Stimulated activated CD4-positive, alpha-beta T cell treated with anti-CD3 and anti-CD28 coated beads, Interleukin-4, amount 100 ng/mL, for 24 hours (primary cell): ENCODE measurements at places on chromosomes 2 and 18.

GRCh38 chr2:224039770-224040440, 819 bp upstream of the SERPINE2 start:
- DNase-seq = no peak

GRCh38 chr2:157194097-157194688, 63.3 kb upstream of the GALNT5 start:
- peak; percentile 12 for DNase-seq

DNA sequence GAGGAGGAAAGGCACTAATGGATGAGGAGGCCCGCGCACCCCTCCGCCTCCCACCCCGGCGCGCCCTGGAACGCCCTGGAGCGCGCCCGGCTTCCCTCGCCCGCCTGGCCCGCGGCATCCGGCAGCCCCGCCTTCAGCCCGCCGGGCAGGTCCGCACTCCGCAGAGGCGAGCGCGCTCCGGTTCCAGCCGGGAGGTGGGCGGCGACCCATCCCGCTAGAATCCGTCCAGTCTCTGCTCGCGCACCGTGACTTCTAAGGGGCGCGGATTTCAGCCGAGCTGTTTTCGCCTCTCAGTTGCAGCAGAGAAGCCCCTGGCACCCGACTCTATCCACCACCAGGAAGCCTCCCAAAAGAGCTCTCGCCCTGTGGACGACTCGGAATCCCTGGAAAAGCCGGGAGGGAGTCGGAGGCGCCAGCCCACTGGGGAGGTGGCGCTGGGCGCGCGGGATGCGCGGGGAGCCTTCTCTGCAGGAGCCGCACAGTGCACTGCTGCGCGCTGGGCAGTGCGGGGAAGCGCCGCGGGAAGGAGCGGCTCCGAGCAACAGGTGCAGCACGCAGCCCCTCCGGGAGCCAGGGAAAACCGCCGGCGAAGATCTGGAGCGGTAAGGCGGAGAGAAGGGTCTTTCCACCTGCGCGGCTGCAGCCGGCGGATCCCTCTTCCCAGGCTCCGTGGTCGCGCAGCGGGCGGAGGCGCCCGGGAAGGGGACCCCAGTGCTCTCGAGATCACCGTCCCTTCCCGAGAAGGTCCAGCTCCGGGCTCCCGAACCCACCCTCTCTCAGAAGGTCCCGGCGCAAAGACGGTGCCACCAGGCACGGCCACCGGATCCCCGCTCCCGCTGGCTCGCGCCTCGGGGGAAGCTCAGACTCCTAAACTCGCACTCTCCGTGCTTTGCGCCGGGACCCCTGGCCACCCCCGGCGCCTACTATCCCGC, at the start of gene GALR1:
TSS of gene GALR1 (plus strand) at position 280 of the 932 bp plus-strand sequence. CDS start 701 bp downstream, outside the sequence.
- no peak for DNase-seq

- no peak for DNase-seq
These were observed 127.2 kb downstream of the FHOD3 start for GRCh38 chr18:36424741-36425142.

DNA sequence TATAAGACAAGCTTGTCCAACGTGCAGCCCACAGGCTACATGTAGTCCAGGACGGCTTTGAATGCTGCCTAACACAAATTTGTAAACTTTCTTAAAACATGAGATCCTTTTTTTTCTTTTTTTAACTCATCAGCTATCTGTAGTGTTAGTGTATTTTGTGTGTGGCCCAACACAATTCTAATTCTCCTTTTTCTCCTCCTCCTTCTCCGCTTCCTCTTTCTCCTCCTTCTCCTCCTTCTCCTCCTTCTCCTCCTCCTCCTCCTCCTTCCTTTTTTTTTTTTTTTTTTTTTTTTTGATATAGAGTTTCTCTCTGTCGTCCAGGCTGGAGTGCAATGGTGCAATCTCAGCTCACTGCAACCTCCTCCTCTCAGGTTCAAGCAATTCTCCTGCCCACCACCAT, 39.3 kb upstream of the GTF2A1L start:
- no peak for DNase-seq

- DNase-seq = no peak
These were observed 8.6 kb upstream of the TMEM214 start for GRCh38 chr2:27024188-27024587.

DNA sequence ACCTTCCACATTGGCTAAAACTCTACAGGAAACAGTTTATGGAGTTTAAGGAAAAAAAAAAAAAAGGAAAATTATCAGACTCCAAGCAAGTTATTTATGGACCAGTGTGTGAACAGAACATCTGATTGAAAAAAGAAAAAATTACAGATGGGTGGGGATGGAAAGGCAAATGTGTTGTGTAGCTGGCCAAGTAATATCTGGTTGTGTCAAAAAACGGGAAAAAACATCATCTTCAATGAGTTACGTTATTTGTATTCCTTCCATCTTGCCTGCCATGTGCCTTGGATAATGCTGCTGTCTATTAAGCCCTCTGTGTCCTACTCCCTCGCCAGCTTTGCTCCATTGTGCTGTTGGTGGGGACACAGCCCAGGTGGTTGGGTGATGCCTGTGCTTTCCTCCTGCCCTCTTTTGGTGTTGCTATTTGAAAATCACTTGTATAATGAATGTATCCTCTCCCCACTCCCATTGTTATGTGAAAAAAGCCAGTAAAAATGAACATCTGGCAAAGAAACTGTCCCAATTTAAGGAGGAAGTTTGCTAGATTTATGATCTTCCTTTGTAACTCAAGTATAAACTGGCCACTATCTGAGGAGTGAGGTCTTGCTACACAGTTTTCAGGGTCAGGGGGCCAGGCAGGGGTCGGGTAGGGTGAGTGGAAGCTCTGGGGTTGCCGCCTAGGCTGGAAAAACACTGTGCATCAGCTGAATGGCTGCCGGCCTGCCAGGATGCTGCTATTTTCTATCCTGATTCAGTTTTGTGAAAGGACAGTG, 155.9 kb downstream of the FMNL2 start:
- DNase-seq = no peak

GRCh38 chr2:16167451-16167861, 227.1 kb downstream of the MYCN start:
- no peak for DNase-seq

DNA sequence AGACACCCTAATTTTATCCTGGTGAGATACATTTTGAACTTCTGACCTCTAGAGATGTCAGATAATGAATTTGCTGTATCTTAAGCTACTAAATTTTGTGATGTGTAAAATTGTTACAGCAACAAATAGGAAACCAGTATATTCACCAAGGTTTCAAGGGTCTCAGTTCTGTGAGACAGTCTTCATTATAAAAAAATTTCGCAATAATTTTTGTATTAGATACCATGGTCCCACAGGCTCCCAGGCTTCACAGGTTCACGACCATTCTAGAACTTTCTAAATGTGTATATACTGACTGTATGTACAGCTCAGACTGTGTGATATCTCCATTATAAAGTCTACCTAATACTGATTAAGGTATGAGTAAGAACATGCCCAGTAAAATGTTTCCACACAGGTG, 181.4 kb downstream of the ZNF804A start:
- no peak for DNase-seq

GRCh38 chr2:213261715-213262114, 22.5 kb upstream of the SPAG16 start:
- no peak for DNase-seq

- peak; percentile 78 for DNase-seq
These were observed 213.6 kb downstream of the TNS1 start for GRCh38 chr2:217789003-217789735.

DNA sequence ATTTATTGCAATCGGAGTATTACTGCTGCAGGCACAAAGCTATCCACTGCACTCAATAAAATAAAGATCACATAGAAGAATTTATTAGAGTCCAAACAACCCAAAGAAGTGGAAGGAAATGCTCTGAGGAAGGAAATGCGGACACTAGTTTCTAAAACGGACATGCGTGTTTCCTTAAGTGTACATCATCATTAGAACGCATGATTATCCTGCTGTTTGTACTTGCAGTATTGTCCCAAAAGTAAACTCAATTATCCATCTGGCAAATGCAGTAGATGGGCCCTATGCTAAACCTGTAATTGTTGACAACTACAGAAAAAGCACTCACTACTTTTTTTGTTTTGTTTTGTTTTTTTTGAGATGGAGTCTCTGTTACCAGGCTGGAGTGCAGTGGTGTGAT, 53.6 kb downstream of the PDK1 start:
- no peak for DNase-seq

DNA sequence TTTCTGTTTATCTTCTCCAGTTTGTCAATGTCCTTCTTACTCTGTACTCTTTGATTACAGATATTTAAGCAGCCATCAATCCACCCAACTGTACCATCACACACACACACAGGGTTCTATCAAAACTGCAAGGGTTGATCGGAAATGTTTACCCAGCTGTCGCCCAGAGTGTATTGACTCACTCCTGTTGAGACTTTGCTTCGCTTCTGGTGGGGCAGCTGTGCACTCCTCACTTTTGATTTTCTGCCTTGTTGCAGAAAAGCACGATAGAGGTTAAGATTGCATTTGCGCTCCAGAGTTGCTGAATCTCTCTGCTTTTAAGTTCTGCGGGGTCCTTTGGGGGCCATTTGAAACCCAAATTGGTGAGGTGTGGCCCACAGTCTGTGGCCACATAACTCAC, 216.2 kb downstream of the SETBP1 start:
- no peak for DNase-seq

DNA sequence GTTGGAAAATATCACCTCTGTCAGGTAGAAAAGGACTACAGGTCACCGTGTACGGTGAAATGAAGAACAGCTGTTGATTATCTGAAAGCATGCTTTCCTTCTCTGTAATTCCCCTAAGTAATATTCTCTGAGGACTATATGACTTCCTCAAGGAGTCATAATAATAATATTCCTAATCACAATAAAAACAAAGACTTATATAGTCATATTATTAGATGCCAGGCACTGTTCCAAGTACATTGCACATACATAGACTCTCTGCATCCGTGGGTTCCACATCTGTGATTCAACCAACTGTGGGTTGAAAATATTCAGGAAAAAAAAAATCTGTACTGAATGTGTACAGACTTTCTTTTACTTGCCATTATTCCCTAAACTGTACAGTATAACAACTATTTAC, 512.4 kb upstream of the ID2 start:
- DNase-seq = no peak

GRCh38 chr2:24304098-24304497, 56.2 kb downstream of the ITSN2 start:
- no peak for DNase-seq

GRCh38 chr2:1546023-1546591, 132.8 kb downstream of the TPO start:
- peak; percentile 28 for DNase-seq

DNA sequence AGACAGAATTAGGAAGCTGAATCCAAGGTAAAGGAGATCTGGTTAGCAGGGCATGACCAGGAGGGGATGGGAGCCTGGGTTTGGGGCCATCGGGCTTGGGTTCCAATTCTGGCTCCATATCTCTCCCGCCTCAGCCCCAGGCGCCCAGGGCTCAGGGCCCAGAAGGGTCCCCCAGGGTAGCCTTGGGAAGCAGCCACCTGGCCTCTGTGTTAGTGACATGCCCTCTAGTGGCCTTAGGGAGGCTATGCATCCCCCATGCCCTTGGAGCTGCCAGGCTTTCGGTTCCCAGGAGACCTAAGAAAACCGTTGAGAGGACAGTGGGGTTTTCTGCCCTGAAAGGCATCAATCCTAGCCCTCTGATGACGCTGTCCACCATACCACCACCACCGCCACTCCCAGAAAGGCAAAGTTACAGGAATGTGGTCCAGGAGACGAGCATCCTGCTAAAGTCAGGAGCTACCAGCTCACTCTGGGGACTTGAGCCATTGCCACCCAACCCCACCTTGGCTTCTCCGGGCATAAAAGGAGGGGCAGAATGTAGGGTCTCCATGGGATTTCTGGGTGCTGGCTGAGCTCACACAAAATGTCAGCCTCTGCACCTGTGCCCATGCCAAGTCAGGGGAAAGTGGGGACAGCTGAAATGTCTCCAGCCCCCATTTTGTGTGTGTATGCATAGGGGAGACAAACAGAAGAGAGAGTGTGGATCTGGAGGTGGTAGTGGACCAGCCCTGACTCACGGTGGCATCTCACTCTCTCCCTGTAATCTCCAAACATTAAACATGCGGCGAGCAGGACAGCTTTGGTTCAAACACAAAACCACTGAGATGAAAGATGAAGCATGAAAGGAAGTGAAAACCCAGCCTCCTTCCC, 56.5 kb downstream of the EMX1 start:
- DNase-seq = peak; percentile 37

- no peak for DNase-seq
These were observed 3.9 kb upstream of the SERPINB2 start for GRCh38 chr18:63883617-63884016.

GRCh38 chr2:231222318-231223000, 24.0 kb downstream of the ARMC9 start:
- no peak for DNase-seq

DNA sequence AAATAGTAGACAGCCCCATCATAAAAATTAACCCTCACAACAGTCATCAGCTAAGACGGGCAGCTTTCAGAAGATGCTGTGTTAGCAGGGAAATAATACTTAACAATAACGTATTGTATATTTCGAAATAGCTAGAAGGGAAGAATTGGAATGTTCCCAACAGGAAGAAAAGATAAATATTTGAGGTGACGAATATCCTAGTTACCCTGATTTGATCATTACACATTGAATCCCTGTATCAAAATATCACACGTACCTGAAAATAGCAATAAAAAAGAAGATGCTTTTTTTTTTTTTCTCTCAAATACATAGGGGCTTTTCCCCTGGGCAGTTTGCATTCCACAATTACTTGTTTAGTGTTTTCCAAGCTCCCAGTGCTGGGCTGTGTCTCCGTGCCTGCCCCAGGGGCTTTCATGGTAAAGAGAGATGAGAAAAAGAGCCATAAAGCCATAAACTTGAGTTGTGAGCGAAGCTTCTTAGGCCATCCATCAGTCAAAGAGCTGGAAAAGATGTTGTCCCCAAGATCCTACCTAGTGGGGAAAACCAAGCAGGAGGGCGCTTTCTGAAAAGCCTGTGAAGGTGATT, 183.0 kb upstream of the REV1 start:
- DNase-seq = no peak

- DNase-seq = no peak
These were observed 15.2 kb downstream of the KCNJ3 start for GRCh38 chr2:154713675-154714074.

GRCh38 chr18:64179556-64180080, 30.7 kb upstream of the LINC00305 start:
- DNase-seq = no peak

GRCh38 chr2:100803334-100803733, 16.6 kb upstream of the NPAS2 start:
- DNase-seq = no peak

GRCh38 chr2:222521099-222521498, 96.8 kb downstream of the SGPP2 start:
- DNase-seq = no peak

GRCh38 chr18:6521803-6522418, 107.2 kb upstream of the L3MBTL4 start:
- no peak for DNase-seq

- DNase-seq = no peak
These were observed 290.8 kb downstream of the CCDC85A start for GRCh38 chr2:56474412-56475158.

GRCh38 chr18:66999003-66999402, 395.1 kb upstream of the CDH19 start:
- DNase-seq = no peak

- no peak for DNase-seq
These were observed 306.7 kb upstream of the ACVR2A start for GRCh38 chr2:147538088-147538487.

- DNase-seq = no peak
These were observed 24.7 kb upstream of the ALLC start for GRCh38 chr2:3633089-3633981.

- no peak for DNase-seq
These were observed 510.0 kb upstream of the ZEB2 start for GRCh38 chr2:145029873-145030272.
